Airway epithelial cell (primary cell): ENCODE measurements at places on chromosomes 3 and 15. TPM values are rescaled to one million over a fixed set of nuclear protein-coding genes. Genes with fewer than 3 reads are reported as not detected.

The FOXL2 gene
- 0.19 and 0.28 TPM in 2 replicates for total RNA-seq

The A4GNT gene
- total RNA-seq: not detected in 2 replicates

The FEZF2 gene
- total RNA-seq: not detected in 2 replicates

The FRMD4B gene
- total RNA-seq: 18.3 and 32.4 TPM in 2 replicates

The SPSB4 gene
- 0.07 TPM in 1 of 2 replicates, not detected in the other for total RNA-seq

The PCSK6 gene
- 7.8 and 12.5 TPM in 2 replicates for total RNA-seq

The DMXL2 gene
- 6.4 and 7.5 TPM in 2 replicates for total RNA-seq

The EHD4 gene
- 30.4 and 38.6 TPM in 2 replicates for total RNA-seq
